ENCODE measurements at places on chromosomes 1 and 21. TPM values are rescaled to one million over a fixed set of nuclear protein-coding genes. Genes with fewer than 3 reads are reported as not detected.

GRCh38 chr1:155070158-155070621 is 6.7 kb downstream of the EFNA4 start:
- peaks cover 54% of the 10 kb centered on the region for H3K4me1 ChIP-seq
- no peak overlapping the region for H3K27ac ChIP-seq
- H3K36me3 ChIP-seq = peaks cover 13% of the 10 kb centered on the region
- DNase-seq = no peak
- H3K27me3 ChIP-seq = peaks cover 7% of the 10 kb centered on the region

GRCh38 chr1:150061632-150062101 is 5.9 kb upstream of the VPS45 start:
- no peaks in the 10 kb centered on the region for H3K27me3 ChIP-seq
- H3K27ac ChIP-seq = no peak overlapping the region
- H3K4me1 ChIP-seq = peaks cover 11% of the 10 kb centered on the region
- H3K4me3 ChIP-seq = no peak overlapping the region
- H3K36me3 ChIP-seq = no peaks in the 10 kb centered on the region

Gene RRP15
- total RNA-seq = 15.7 TPM

- no peaks in the 10 kb centered on the region for H3K27me3 ChIP-seq
- H3K27ac ChIP-seq = no peak overlapping the region
- peaks cover 2% of the 10 kb centered on the region for H3K4me1 ChIP-seq
- H3K4me3 ChIP-seq = no peak overlapping the region
- DNase-seq = no peak
Observed at GRCh38 chr1:192904438-192904895, 95.6 kb downstream of the RGS2 start.

Gene RHCE
- 0.13 TPM for total RNA-seq

DNA sequence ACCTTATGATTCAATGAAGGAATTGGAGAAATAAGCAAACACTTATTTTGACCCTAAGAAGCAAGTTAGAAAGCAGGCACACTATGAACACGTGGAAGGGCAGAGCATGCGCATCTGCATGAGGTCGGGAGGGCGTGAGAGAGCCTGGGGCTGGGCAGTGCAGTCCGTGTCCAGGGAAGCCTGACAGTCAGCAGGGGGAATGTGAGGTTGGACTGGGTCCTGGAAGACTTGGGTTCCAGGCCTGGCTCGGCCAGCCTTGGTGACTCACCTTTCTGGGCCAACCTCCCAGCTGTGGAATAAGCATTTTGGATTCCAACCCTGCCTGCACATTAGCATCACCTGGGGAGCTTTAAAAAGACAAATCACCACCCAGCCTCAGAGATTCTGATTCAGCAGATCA is 26.6 kb upstream of the LMX1A start:
- H3K4me1 ChIP-seq = no peaks in the 10 kb centered on the region
- no peak for DNase-seq
- H3K27me3 ChIP-seq = peaks cover 51% of the 10 kb centered on the region
- H3K27ac ChIP-seq = no peak overlapping the region
- H3K36me3 ChIP-seq = no peaks in the 10 kb centered on the region
- no peak overlapping the region for H3K4me3 ChIP-seq

Gene LCE1D
- not detected for total RNA-seq

DNA sequence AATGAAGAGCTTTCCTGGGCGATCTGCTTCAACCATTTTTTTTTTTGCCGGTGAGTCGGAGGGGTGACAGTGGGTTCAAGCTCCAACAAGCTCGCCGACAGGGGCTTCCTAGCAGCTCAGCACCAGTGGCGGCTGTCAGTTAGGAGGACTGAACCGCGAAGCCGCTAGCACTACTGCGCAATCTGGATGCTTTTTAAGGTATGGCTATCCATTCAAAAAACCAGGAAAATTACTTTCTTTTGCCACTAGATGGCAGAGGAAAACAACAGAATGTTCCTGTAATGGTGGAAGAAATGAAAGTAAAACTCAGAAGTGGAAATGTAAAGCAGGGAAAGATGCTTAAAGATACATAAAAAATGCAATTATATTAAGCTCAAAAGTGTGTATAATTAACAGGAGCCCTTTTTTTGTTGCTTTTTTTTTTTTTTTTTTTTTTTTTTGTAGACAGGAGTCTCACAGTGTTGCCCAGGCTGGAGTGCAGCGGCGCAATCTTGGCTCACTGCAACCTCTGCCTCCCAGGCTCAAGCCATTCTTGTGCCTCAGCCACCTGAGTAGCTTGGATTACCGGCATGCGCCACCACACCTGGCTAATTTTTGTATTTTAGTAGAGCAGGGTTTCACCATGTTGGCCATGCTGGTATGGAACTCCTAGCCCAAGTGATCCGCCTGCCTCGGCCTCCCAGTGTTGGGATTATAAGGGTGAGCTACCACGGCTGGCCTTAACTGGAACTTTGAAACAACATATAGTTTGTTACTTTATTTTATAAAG is 8.5 kb downstream of the KYAT3 start:
- H3K27ac ChIP-seq = peak overlapping the region; percentile 56
- peaks cover 69% of the 10 kb centered on the region for H3K4me1 ChIP-seq
- peak overlapping the region; percentile 48 for H3K4me3 ChIP-seq
- H3K36me3 ChIP-seq = peaks cover 82% of the 10 kb centered on the region

DNA sequence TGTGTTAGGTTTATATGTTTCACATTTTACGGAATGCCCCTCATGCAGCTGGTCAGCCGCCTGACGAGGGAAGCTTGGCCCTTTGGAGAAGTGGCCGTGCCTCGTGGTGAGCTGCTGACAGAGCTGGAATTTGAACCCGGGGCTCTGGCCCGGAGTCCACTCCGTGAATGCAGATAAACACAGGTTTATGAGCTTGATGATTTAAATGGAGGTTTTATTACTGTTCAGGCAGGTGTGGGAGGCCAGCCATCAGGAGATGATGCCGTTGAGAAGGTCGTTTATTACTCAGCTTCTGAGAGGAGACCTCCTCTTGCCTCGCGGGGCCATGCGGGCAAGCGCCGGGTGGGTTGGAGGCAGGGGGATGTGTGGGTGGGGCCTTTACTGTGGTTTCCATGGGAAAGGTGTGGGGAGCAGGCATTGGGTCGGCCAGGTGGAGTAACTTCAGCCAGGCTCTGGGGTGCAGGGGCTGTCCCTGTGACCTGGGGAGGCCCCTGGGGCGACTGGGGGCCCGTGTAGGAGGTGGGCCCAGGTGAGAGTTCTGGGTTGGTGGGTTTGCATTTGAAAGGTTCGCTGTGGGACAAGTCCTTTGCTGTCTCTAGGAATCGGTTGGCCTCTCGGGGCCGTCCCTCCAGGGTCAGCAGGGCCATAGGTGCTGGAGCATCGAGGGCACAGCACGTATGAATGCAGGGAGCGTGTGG is 22.0 kb downstream of the PRKCZ start:
- DNase-seq = no peak
- H3K27ac ChIP-seq = no peak overlapping the region
- no peak overlapping the region for H3K4me3 ChIP-seq
- peaks cover 6% of the 10 kb centered on the region for H3K36me3 ChIP-seq
- no peaks in the 10 kb centered on the region for H3K27me3 ChIP-seq

Gene CFAP141
- total RNA-seq = not detected

DNA sequence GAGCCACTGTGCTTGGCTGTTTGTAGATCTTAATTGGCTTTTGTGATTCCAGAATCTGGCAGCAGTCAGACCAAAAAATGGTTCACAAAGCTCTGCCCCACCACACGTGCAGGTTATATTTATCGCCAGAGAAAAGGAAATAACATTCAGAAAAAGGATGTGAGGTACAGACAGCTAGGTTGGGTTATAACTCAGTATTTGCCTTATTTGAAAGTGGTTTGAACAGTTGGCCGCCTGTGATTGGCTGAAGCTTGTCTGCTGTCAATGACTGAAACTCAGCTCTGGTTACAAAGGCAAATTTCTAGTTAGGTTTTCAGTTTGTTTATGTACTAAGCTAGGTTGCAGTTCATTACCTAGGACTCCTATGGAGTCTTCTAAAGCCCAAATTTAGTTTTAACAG is 9.6 kb downstream of the SH3BGR start:
- H3K27ac ChIP-seq = no peak overlapping the region
- H3K4me1 ChIP-seq = no peaks in the 10 kb centered on the region
- no peak for DNase-seq
- H3K36me3 ChIP-seq = no peaks in the 10 kb centered on the region
- H3K4me3 ChIP-seq = no peak overlapping the region

DNA sequence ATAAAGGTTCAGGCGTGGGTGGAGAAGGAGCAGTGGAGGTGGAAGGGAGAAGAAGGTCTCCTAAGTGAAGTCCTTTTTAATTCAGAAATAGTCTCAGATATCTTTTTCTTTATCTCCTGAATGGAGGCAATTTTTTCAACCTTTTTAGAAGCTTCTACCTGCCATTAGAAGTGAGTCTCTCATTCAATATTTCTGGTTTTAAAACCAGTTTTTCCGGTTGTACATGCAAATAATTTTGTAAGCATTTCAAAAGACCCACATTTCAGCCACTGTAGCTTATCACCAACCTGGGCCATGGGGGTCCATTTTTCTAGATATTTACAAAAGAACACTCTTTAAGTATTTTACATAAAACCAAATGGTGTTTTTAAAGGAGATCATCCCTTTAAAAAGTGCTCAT is 1280.2 kb downstream of the NCAM2 start:
- H3K36me3 ChIP-seq = no peaks in the 10 kb centered on the region
- H3K27me3 ChIP-seq = no peaks in the 10 kb centered on the region
- no peaks in the 10 kb centered on the region for H3K4me1 ChIP-seq

- H3K36me3 ChIP-seq = no peaks in the 10 kb centered on the region
- H3K4me3 ChIP-seq = no peak overlapping the region
- H3K4me1 ChIP-seq = no peaks in the 10 kb centered on the region
Observed at GRCh38 chr1:242718967-242719366, 194.5 kb upstream of the PLD5 start.

GRCh38 chr1:234845097-234845660 is 235.2 kb upstream of the IRF2BP2 start:
- peaks cover 93% of the 10 kb centered on the region for H3K4me1 ChIP-seq
- H3K27ac ChIP-seq = peak overlapping the region; percentile 85
- DNase-seq = peak; percentile 70
- H3K4me3 ChIP-seq = peak overlapping the region; percentile 48
- H3K36me3 ChIP-seq = peaks cover 2% of the 10 kb centered on the region
- no peaks in the 10 kb centered on the region for H3K27me3 ChIP-seq

Gene PAX7
- not detected for total RNA-seq

DNA sequence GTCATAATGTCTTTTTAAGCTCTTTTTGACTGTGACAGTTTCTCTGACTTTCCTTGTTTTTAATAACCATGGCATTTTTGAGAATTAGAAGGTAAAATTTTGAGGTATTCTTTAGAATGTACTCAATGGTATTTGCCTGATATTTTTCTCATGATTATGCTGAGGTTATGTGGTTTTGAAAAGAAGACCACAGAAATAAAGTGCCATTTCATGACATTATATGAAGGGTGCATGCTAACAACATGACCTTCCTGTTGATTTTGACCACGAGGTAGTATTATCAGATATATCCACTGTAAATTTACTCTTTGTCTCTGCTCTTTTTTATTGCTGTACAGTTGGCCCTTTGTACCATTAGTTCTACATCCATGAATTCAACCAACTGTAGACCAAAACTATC is 1418.5 kb downstream of the PLA2G4A start:
- no peaks in the 10 kb centered on the region for H3K4me1 ChIP-seq
- no peak overlapping the region for H3K27ac ChIP-seq
- no peaks in the 10 kb centered on the region for H3K36me3 ChIP-seq

- DNase-seq = no peak
- H3K4me3 ChIP-seq = no peak overlapping the region
- H3K27me3 ChIP-seq = no peaks in the 10 kb centered on the region
- no peaks in the 10 kb centered on the region for H3K36me3 ChIP-seq
- no peak overlapping the region for H3K27ac ChIP-seq
Observed at GRCh38 chr1:173249349-173249748, 42.2 kb upstream of the TNFSF4 start.

- H3K36me3 ChIP-seq = peaks cover 71% of the 10 kb centered on the region
- H3K4me3 ChIP-seq = no peak overlapping the region
- DNase-seq = no peak
- no peaks in the 10 kb centered on the region for H3K27me3 ChIP-seq
Observed at GRCh38 chr1:26269198-26269550, 10.7 kb upstream of the SH3BGRL3 start.

Gene CGN
- 0.82 TPM for total RNA-seq

DNA sequence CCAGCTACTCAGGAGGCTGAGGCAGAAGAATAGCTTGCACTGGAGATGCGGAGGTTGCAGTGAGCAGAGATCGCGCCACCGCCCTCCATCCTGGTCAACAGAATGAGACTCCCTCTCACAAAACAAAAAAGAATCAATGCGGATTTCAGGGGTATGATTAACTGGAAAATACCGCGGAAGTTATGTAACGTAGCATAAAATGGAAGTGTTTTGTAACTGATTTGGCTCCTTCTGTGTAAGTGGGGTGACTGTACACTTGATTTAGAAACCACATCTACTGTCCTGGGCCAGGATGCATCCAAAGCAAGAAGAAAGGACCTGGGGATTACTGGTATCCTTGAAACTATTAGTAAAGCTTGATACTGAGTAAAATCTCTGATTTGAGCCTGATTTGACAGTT is 3.1 kb upstream of the VAMP4 start:
- H3K4me3 ChIP-seq = no peak overlapping the region
- no peak for DNase-seq
- H3K27me3 ChIP-seq = no peaks in the 10 kb centered on the region
- peaks cover 2% of the 10 kb centered on the region for H3K36me3 ChIP-seq

Gene ZNF648
- not detected for total RNA-seq

- DNase-seq = no peak
- H3K27me3 ChIP-seq = no peaks in the 10 kb centered on the region
- H3K4me1 ChIP-seq = peaks cover 3% of the 10 kb centered on the region
- peaks cover 7% of the 10 kb centered on the region for H3K36me3 ChIP-seq
- H3K4me3 ChIP-seq = no peak overlapping the region
Observed at GRCh38 chr1:23718482-23718881, 24.8 kb upstream of the ELOA start.

DNA sequence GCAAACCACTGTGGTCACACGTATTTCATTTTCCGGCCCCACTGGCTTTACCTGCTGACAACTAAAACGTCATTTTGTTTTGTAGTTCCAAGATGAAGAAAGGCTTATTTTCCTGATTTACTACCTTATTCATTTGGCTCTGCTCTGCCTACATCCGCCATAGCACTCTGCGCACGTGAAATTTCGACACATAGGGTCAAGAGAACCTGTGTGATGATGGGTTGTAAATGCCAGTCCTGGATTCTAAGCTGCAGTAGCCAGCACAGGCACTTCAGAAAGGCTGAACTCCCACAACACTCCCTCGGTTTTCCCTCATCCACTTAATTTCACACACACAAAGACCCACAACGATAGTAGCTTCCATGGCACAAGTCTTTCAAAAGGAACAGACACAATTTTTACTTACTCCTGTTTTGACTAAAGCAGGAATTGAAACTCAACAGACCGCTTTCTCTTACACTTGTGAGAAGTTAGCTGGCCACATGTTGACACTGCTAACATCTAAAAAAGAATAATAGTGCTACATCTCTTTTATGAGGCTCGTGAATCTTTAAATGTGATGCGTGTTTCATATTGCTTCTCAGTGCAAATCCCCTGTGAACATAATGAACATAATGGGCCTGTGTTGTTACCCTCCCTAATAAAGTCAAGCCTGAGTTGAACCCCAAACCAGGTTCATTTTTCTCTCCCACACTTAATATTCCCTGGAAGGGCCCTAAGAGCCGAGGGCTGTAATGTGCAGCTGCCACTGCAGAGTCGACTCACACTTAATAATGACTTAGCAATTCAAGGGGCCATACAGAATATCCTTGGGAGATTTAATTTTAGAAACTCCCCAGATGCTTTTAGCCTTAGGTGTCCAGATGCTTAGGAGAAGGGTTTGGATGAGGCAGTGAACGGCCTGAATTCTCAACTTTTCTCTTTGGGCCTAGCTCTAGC is 1.5 kb upstream of the RUNX1 start:
- peak overlapping the region; percentile 30 for H3K4me3 ChIP-seq
- peaks cover 2% of the 10 kb centered on the region for H3K36me3 ChIP-seq
- peak overlapping the region; percentile 66 for H3K27ac ChIP-seq

GRCh38 chr1:15765495-15766194 is 7.0 kb downstream of the FBLIM1 start:
- peaks cover 7% of the 10 kb centered on the region for H3K27me3 ChIP-seq
- H3K4me3 ChIP-seq = no peak overlapping the region
- H3K4me1 ChIP-seq = no peaks in the 10 kb centered on the region
- H3K27ac ChIP-seq = no peak overlapping the region
- no peak for DNase-seq

Gene HIVEP3
- 11.8 TPM for total RNA-seq

All from activated CD8-positive, alpha-beta T cell treated with anti-CD3 and anti-CD28 coated beads, Interleukin-2, amount 10 ng/mL, durations not matched to agents 7 days and 5 days (primary cell).